ENCODE measurements at places on chromosomes 5 and 9.

DNA sequence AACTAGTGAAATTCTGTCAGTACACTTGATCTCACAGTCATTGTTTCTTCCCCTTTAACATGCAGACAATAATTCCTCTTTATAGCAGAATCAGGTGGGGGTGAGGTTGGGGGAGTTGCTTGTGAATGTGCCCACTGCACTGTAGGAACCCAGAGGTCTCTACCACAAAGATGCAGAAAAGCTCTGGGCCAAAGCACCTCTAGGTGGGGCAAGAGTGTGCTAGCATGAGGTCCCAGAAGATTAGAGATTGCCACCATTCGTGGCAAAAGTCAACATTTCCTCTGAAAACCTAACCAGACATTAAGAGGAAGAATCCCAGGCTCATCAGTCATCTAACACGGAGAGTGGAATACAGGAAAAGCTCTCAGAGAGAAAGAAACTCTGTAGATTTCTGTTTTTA is 74.5 kb downstream of the PTCD2 start:
- no peak for DNase-seq

- no peak for DNase-seq
Measured at GRCh38 chr5:34035756-34036155, 7.3 kb downstream of the C1QTNF3 start.

GRCh38 chr9:135998016-135998380 is 36.8 kb upstream of the UBAC1 start:
- DNase-seq: no peak

DNA sequence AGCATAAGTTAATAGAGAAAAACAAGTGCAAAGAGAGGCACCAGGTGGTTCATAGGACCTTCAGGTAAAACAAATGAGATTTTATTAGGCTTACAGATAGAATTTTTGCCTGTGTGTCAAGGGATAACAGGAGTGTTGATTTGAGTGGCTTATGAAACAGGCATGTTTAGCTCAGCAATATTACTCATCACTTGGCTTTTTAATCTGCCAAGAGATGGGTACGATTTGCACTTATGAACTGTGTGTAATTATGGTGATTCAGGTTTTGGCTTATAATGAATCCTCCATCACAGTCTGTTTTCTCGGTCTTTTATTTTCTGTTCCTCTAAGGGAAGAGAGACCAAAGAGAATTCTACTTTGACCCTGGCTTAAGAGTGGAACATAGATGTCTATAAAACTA is 199.3 kb downstream of the DMRTA1 start:
- no peak for DNase-seq

DNA sequence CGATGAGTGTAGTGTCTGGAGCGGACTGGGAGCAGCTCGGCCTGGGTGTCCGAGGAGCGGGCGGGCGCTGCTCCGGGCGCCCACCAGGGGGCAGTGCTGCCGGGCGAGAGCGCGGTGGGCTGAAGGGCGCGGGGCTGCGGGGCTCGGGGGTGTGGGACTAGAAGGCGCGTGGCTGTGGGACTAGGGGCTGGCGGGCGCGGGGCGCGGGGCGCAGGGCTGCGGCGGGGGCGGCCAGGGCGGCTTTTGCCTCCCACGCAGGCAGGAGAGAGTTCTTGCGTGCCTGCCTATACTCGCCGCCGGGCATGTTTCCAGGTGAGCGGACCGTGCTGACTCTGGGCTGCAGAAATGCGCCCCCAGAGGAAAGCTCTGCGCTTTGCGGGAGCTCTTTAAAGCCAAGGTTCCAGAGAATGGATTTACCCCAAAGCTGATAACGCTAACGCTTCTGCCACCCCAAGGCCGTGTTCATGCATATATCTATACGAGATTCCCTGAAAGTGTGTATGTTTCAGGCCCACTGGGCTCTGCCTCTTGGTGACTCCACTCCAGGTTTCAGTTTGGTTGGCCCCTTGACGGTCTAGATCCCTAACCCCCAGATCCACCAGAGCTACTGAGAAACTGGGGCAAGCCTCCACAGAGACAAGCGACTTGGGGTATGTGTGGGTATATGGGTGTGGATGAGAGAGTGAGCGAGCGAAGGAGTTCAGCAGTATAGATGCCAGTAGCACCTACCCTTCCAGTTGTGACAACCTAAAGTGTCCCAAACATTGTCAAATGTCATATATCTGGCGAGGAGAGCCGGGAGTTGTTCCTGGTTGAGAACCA is 56.2 kb downstream of the ACER2 start:
- peak; percentile 72 for DNase-seq

GRCh38 chr9:136209232-136209631 is 4.3 kb upstream of the LHX3 start:
- DNase-seq: no peak

DNA sequence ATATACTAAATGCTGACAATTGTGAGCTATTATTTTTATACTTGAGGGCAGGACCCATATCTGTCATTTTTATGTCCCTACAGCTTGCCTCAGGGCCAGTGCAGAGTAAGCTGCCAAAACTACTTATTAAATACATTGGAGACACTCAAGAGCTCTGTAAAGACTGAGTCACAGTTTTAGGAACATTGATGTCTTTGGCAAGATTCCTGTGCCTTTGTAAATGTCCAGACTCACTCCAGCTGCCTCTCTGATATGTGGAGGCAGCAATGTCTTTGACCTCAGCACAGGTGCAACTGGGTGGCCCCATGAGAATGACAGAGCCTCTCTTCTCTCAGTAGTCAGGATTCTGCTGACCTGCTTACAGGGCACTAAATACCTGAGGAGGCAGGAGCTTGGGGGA is 363.2 kb downstream of the OSTF1 start:
- no peak for DNase-seq

DNA sequence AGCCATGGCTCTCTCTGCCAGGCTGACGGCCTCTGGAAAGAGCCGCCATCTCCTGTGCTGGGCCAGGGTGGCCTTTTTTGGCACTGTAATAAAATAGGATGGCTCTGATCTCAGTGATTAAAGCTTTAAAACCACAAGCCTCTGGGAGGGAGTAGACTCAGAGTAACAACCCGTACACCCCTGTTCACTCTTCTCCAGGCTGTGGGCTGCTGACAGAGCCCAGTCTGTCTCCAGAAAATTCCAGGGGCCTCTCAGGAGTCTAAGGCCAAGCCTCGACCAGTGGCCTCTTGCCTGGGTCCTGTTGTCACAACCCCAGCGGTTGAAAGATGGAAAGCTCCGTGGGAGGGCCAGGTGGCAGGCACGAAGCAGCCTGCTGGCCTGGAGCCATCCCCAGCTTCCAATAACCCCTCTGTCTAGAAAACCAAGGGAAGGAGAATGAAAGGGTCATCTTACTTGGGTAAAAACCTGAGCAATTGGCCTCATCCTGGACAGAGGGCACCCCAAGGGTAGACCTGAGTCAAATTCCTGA is 286.7 kb upstream of the ZNF462 start:
- no peak for DNase-seq

- DNase-seq: no peak
Measured at GRCh38 chr9:37007295-37007694, 26.8 kb downstream of the PAX5 start.

DNA sequence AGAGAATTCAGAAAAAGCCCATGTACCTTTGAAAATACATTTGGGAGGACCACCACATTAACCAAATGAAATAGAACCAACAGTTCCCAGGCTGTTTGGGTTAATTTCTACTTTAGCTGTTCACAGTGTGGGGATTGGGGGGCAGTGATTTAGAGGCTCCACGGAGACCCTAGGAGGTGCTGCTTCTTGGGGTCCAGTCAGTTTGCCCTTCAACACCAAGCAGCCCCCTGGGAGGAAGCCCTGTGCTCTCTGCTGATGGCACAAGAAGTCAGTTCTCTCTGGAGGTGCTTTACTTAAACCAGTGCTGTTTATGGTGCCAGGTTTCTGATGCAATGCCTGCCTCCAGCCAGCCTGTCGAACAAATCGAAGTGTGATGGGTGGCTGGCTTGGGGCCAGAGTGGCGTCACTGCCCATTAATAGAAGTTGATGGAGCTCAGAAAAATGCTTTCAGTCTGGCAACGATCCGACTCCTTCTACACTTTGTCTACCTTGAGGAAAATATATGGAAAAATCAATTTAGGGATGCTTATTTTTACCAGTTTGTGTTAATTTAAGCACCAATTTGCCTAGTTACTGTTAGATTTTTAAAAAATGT is 134.0 kb downstream of the SNX18 start:
- DNase-seq: no peak

DNA sequence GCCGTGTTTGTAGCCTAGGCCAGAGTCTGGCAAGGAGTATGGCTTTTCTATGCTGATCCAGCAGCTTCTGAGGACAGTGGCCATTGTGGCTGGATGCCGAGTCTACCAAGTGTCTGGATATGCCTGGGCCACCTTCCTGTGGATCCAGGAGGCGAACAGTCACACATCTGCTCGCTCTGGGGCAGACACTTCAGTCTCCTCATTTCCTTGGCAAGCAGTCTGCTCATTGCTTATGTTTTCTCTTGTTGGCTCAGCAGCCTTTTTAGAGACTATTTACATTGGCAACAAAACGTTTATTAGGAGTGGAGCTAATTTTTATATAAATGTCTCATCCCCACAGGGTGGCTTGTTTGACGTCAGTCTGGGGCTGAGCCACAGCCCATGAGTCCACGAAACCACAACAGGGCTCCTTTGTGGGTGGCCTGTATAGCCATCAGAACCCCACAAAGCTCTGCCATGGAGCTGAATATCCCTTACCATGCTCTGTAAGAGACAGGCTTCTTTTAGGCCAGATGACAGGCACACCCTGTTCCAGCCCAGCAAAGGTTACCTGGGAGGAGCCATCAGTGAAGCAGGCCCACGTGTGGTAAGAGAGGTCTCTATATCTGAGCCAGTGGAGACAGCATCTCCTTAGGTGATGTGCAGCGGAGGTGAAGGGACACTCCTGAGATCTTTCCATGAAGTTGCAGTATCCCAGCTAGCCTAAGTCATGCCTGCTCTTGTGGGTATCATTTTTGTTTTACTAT is 221.7 kb downstream of the DIRAS2 start:
- no peak for DNase-seq

- DNase-seq: no peak
Measured at GRCh38 chr9:102922526-102922925, 72.6 kb upstream of the CYLC2 start.

DNA sequence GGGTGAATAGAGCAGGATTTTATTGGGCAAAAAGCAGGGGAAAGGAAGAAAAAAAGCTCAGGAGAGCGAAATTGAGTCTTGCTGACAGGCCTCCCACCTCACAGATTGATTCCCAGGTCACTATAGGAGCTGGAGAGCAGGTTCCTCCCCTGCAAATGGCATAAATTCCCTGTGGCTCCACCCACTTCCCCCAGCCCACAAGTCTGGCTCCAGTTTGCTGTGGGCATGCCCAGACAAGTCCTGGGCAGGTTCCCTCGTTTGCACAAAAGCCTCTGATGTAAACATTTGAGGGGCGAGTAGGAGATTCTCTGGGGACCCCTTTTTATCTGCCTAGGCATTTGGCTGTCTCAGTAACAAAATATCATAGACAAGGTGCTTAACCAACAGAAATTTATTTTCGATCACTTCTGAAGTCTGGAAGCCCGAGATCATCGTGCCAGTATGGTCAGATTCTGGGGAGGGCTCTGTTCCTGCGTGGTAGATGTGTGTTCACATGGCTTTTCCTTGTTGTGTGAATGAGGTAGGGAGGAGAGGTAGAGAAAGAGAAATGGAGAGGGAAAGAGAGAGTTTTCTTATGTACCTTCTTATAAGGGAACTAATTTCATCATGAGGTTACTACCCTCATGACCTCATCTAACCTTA is 614.5 kb downstream of the MAT2B start:
- no peak for DNase-seq

DNA sequence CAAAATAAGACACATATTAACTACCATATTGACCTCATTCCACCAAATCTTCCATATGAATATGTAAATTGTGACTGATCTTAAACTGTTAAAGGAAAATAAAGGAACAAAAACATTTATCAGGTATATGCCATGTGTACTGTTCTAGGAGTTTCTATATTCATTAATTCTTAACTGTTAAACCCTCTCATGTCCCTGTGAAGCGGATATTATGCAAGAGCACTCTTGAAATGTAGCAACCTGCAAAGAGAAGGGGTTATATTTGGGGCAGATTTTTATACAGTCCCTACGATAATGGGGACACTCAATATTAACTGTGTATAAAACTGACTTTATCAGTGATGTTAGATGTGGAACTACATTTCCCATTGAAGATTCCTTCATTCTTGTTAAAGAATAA is 184.9 kb upstream of the OR13F1 start:
- no peak for DNase-seq

DNA sequence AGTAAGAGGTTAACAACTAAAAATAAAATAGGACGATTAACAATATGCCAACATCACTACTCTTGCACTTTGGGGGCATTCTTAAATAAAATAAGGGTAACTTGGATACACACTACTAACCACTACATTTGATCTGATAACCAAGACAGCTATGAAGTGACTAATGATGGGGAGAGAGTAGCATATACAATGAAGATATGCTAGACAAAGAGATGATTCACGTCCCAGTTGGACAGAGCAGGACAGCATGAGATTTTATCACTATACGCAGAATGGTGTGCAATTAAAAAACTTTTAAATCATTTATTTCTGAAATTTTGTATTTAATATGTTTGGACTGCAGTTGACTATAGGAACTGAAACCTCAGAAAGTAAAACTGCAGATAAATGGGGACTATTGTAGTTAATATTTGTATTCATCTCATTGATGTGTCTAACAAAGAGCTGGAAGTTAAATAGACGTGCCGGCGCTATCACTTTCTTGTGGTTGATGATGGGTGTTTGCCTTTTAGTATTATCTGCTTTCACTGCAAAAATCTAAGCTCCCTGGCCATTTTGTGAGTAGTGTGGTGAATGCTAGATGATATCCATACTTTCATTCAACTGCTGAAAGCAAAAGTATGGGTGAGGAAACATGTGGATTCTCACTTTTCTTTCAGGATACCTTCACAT is 18.7 kb downstream of the GIN1 start:
- no peak for DNase-seq

DNA sequence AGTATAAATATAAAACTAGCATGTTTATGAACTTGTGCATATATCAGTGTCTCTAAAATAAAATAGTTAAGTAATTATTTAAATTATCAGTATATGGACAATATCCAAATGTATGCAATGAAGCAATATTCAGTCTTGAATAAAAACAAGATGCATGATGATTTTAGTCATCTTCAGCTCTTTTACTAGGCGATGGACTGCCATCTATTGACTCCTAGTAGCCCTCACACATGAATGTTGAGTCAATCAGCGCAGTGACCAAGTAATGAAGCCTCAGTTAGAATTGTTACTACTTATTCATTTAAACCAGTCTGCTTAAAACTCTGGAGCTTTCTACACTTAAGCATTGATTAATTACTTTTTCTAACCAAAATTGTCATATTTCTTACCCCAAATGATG is 92.9 kb upstream of the GRHPR start:
- DNase-seq: no peak

All from activated CD4-positive, alpha-beta T cell treated with anti-CD3 and anti-CD28 coated beads, Interleukin-2, amount 50 U/mL, for 48 hours (primary cell).